Inflammatory macrophage treated with lipopolysaccharide for 4 hours (primary cell): ENCODE measurements at places on chromosomes 4 and X.

DNA sequence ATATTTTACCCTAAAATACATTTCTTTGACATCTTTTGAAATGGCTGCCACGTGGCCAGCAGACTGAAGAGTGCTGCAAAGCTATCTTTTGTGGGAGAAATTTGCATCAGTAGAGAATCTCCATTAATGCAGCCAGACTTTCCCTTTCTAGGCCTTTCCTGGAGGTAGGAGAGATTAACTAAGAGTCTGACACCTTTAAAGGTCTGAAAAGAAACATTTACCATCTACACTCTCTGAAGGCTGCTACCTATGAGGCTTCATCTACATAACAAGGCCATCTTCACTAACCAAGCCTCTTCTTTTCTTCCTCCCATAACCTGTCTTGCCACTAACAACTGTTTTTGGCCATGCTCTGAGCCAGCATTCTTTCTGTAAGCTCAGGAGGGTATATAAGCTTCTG, 17.8 kb upstream of the SPRY1 start:
- no peak for DNase-seq

DNA sequence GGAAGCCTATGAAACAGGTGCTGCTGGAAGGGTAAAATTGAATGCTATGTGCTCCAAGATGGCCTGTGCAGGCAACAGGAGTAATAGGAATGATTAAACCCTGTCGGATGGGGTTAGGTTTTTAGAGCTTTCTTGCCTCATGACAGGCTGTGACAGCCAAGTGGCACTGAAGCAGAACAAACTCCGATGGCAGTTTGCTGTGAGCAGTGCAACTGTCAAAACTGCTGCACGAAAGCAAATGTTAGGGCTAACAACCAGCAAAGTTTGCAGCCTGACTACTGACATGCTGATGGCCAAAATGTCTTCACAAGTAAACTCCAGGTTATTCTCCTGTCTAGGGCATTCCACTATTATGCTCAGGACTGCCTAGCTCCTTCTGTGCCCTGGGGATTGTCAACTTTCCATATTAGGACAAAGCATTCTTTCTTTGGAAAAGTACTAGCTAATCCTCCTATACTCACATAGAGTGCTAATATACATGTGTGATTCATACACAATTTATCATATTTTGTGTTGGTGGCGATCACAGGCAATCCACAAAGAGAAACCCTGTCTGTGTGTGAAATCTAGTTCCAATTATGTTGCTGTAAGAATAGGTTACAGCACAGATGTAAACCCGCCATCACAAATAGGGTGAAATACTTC, 486.6 kb upstream of the TENM3 start:
- no peak for DNase-seq

GRCh38 chr4:8768357-8768999, 103.2 kb downstream of the HMX1 start:
- DNase-seq, result no peak

GRCh38 chrX:67648361-67648760, 104.5 kb downstream of the AR start:
- DNase-seq, result no peak
